Ascending aorta (tissue), 2 donors: ENCODE measurements at places on chromosomes 7 and 10. TPM values are rescaled to one million over a fixed set of nuclear protein-coding genes. Genes with fewer than 3 reads are reported as not detected.

The CHAT gene
- total RNA-seq, result not detected

The MALRD1 gene
- total RNA-seq, result not detected

The CALHM3 gene
- total RNA-seq, result not detected

The SYT15B gene
- total RNA-seq, result 68.3 TPM

The C10orf105 gene
- not detected for total RNA-seq

The HOXA7 gene
- total RNA-seq, result 12.0 TPM

The SKIDA1 gene
- total RNA-seq, result not detected

The AMZ1 gene
- total RNA-seq, result not detected

The CRHR2 gene
- 3.1 TPM for total RNA-seq

The EVX1 gene
- total RNA-seq, result not detected

The NRAP gene
- total RNA-seq, result not detected

The GRM3 gene
- not detected for total RNA-seq

The CCSER2 gene
- 18.5 TPM for total RNA-seq

The ANKRD22 gene
- not detected for total RNA-seq

The IFIT1B gene
- total RNA-seq, result not detected

The ADAM8 gene
- 21.4 TPM for total RNA-seq

The PTN gene
- 10.4 TPM for total RNA-seq

The NUTM2E gene
- not detected for total RNA-seq

The CD36 gene
- 302 TPM for total RNA-seq

The MACC1 gene
- total RNA-seq, result not detected

The NYAP1 gene
- total RNA-seq, result 0.96 TPM

The IDI2 gene
- total RNA-seq, result not detected

The FAM25G gene
- not detected for total RNA-seq
